ENCODE measurements at places on chromosomes 11 and 22. TPM values are rescaled to one million over a fixed set of nuclear protein-coding genes. Genes with fewer than 3 reads are reported as not detected.

The JHY gene
- total RNA-seq, result 2.4 TPM

GRCh38 chr22:50074551-50075530, 10.4 kb downstream of the MLC1 start:
- no peak for DNase-seq

GRCh38 chr11:2865922-2866577, 19.5 kb downstream of the CDKN1C start:
- no peak for DNase-seq

GRCh38 chr11:125724125-125724524, 22.0 kb upstream of the PATE1 start:
- no peak for DNase-seq

DNA sequence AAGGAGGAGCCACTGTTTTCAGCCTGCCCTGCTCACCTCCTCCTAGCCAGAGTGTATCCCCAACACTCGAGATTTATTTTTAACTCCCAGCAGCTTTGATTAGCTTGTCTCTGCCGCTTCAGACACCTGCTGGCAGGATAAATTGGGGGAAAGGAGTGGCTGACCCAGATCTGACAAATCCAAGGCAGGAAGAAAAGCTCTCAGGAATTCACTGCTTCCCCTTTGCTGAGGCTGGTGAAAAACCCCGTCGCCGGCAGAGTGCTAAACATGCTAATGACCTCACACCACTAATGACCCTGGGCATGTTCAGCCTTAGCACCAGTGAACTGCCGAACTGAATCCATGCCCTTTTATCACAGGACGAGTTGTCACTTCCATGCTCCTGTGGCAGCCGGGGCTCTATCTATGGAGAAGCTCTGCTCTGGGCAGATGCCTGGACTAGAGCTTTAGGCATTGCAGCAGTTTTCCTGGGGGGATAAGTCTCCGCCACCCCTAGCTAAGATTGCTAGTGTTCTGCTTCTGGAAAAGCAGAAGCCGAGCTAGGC, 52.2 kb downstream of the FEZ1 start:
- DNase-seq, result no peak

The DEUP1 gene
- not detected for total RNA-seq

DNA sequence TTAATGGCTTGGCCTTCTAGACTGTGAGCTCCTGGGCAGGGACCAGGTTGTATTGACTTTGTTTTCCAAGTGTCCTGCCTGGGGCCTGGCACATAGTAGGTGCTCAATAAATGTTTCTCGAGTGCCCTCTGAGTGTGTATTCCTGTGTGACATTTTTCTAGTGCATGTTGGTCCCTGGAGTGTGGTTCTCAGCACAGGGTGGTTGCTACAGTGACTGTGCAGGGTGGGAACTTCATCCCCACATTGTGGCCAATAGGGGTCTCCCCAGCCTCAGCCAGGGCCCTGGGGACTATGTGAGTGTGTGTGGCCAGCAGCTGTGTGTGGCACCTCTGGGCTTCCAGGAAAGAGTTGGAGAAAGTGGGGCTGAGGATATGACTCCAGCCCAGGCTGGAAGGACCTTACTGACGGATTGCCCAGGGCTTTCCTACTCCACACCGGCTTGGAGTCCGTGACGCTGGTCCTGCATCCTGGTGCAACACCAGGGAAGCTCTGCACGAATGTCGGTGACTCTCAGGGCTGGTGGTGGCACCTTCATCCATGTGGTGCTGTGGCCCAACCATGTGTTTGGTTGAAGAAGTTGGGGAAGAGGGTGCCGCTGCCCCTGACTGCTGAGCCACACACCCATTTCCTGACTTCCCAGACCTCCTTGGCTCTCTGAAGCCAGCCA, 9.0 kb upstream of the MARK2 start:
- no peak for DNase-seq

DNA sequence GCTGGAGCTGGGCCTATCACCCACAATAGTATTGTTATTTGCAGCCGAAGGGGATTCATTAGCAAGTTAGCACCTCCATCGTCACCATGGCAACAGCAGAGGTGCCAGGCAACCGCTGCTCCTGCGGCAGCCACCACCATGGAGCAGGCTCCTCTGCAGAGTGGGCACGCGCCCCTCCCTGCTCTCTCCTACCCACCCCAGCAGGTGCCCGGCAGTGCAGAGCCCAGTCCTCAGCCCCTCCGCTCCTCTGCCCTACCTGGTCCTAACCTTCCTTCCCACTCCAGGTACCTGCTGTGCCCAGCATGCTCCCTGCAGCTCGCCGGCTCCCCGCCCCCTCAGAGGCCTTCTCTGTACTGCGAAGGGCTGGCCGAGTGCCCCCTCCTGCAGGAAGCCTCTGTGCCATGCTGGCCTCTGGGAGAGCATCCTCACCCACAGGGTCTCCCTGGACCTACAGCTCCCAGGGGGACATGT, 3.6 kb downstream of the DUSP8 start:
- DNase-seq, result no peak

DNA sequence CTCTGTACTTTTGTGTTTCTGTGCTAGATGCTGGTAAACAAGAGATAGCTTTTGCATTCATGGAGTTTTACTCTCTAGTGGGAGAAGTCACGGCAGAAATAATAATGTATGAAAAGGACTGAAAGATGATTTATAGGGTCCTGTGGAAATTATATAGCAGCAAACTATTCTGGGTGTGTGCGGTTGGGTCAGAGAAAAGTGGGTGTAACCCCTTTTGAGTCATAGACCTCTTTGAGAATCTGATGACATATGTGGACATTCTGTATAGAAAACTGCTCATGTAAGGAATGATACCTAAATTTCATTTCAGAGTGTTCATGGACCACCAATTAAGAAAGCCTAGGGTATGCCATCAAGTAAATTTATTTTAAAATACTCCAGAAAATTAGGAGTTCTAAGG, 54.4 kb downstream of the TMEM135 start:
- DNase-seq, result no peak

The CACNA1I gene
- total RNA-seq, result 0.03 TPM
